ENCODE measurements at places on chromosomes 16 and 17.

- no peaks in the 10 kb centered on the region for H3K36me3 ChIP-seq
- H3K27ac ChIP-seq = no peak overlapping the region
- no peaks in the 10 kb centered on the region for H3K27me3 ChIP-seq
- no peak for DNase-seq
Observed at GRCh38 chr16:55699616-55700015, 43.8 kb downstream of the SLC6A2 start.

DNA sequence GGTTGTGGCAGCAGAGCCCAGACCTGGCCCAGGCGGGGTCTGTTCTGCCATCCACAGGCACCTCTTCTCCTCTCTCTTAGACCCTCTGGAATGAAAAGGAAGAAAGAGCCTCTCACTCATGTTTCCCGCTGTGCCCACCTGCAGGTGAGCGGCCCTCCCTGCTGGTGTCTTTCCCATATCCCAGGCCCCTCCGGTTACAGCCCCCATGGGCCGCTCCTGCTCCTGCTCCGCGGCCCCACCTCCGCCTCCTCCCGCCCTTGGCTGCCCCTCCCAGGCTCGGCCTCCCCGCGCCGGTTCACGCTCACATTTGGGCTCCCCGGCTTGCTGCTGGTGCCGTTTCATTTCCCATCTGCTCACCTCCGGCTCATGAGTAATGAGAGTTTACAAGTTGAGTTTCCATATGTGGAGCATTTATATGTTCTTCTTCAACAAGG lies 98.7 kb upstream of the SDK2 start:
- no peak for DNase-seq
- H3K4me3 ChIP-seq = no peak overlapping the region
- no peaks in the 10 kb centered on the region for H3K36me3 ChIP-seq
- no peaks in the 10 kb centered on the region for H3K4me1 ChIP-seq
- no peak overlapping the region for H3K27ac ChIP-seq

DNA sequence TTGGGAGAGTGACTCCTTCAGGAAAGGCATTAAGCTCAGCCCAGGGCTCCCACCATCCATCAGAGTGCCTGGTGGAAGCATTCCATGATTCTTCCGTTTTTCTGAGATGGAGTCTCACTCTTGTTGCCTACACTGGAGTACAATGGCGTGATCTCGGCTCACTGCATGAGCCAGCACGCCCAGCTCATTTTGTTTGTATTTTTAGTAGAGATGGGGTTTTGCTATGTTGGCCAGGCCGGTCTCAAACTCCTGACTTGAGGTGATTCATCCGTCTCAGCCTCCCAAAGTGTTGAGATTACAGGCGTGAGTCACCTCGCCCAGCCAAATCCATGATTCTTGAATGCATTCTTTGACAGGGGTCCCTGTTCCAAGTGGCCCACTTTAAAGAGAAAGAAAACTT lies 23.1 kb downstream of the MIS12 start:
- H3K36me3 ChIP-seq = no peaks in the 10 kb centered on the region
- DNase-seq = no peak
- H3K4me1 ChIP-seq = no peaks in the 10 kb centered on the region
- no peaks in the 10 kb centered on the region for H3K27me3 ChIP-seq
- H3K27ac ChIP-seq = no peak overlapping the region

GRCh38 chr17:2893422-2893914 lies 97.2 kb downstream of the RAP1GAP2 start:
- H3K27me3 ChIP-seq = peaks cover 33% of the 10 kb centered on the region
- H3K4me1 ChIP-seq = no peaks in the 10 kb centered on the region
- H3K36me3 ChIP-seq = no peaks in the 10 kb centered on the region
- DNase-seq = no peak
- H3K27ac ChIP-seq = no peak overlapping the region
- H3K4me3 ChIP-seq = no peak overlapping the region

DNA sequence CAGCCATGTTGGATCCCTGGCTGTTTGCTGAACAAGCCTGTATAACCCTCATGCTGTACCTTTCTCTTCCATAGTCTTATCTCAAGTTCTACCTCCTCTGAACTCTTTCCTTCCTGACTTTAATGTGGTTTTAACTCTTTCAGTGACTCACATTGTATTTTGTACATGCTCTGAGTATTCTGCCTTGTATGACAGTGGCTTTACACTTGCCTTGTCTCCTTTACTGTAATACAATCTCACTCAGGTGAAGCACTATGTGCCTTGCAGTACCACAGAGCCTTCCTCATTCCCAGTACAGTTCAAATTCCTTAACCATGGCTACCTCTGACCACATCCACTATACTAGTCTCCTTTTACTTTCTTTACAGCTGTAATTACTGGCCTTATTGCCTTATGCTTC lies 14.1 kb downstream of the PSMD11 start:
- no peak overlapping the region for H3K4me3 ChIP-seq
- peaks cover 23% of the 10 kb centered on the region for H3K36me3 ChIP-seq
- no peaks in the 10 kb centered on the region for H3K27me3 ChIP-seq
- DNase-seq = no peak
- H3K27ac ChIP-seq = no peak overlapping the region

- 0 out of 2 replicates have a peak, but pooled peaks cover 4% of the 10 kb centered on the region for H3K4me1 ChIP-seq
- no peak overlapping the region for H3K27ac ChIP-seq
- H3K4me3 ChIP-seq = no peak overlapping the region
- peaks cover 86% of the 10 kb centered on the region for H3K27me3 ChIP-seq
Observed at GRCh38 chr17:63479495-63480184, 2.8 kb downstream of the ACE start.

DNA sequence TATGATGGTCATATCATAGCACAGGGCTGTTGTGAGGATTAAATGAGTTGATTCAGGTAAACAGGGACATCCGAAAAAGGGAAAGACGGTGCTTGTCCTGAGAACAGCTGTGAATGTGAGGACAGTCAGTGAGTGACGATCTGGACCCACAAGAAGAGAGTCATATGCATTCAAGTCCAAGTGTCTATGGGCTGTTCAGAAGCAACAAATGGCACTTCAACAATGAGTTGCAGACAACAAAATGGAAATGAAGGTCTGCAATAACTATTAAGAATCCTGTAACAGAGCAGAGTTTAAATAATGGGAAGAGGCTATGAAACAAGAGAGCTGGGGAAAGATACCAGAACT lies 100.3 kb downstream of the ADCY9 start:
- H3K4me3 ChIP-seq = no peak overlapping the region
- no peaks in the 10 kb centered on the region for H3K4me1 ChIP-seq
- no peaks in the 10 kb centered on the region for H3K36me3 ChIP-seq
- peaks cover 19% of the 10 kb centered on the region for H3K27me3 ChIP-seq
- DNase-seq = no peak

DNA sequence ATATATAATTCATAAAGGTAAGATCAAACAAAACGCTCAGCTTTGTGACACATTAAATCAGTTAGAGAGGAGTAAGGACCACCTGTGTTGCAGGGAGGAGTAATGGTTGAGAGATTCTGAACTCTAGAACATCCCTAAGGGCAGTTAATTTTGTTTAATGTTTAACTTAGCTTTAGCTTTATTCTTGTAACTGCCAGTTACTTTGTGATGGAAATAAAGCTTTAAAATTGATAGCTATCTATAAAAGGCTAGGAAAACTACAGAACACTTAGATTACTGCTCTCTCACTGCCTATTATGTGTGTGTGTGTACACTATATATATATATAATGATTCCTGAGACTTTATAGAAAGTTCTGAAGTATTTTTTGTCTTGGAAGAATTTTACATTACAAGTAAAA lies 37.8 kb downstream of the PTRH2 start:
- no peaks in the 10 kb centered on the region for H3K27me3 ChIP-seq
- DNase-seq = no peak
- peaks cover 44% of the 10 kb centered on the region for H3K36me3 ChIP-seq
- H3K4me3 ChIP-seq = no peak overlapping the region
- no peaks in the 10 kb centered on the region for H3K4me1 ChIP-seq
- H3K27ac ChIP-seq = no peak overlapping the region

GRCh38 chr16:21284414-21284813 lies 6.3 kb upstream of the CRYM start:
- no peak overlapping the region for H3K27ac ChIP-seq
- no peaks in the 10 kb centered on the region for H3K27me3 ChIP-seq

- no peak for DNase-seq
- no peaks in the 10 kb centered on the region for H3K27me3 ChIP-seq
- H3K4me1 ChIP-seq = peaks cover 21% of the 10 kb centered on the region
- no peaks in the 10 kb centered on the region for H3K36me3 ChIP-seq
Observed at GRCh38 chr17:77345260-77345910, 204.6 kb downstream of the SEC14L1 start.

DNA sequence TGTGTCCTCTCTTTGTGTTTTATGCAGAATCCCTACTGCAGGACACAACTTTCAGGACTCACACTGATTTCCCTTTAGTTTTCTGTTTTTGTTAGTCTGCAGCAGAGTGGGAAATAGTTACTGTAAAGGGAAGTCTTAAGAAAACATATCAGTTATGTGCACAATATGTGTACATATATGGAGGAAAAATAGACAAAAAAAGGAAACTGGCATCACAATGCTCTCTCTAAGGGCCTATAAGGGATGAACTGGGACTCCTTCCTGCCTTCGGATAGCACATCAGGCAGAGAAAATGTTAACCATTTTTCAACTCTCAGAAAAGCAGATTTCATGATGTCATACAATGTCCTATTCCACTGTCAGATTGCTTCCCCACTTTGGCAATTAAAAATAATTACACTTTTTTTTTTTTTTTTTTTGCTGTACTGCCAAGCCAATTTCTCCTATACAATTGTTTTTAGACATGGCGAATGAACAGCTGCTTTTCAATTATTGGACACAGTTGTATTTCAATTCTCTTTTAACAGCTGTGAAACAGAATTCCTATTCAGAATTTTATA lies 112.5 kb upstream of the KCNJ16 start:
- no peaks in the 10 kb centered on the region for H3K4me1 ChIP-seq
- H3K36me3 ChIP-seq = no peaks in the 10 kb centered on the region
- H3K27ac ChIP-seq = no peak overlapping the region
- H3K27me3 ChIP-seq = no peaks in the 10 kb centered on the region

GRCh38 chr17:55427587-55427882 lies 5.9 kb upstream of the MMD start:
- no peak overlapping the region for H3K4me3 ChIP-seq
- no peaks in the 10 kb centered on the region for H3K27me3 ChIP-seq
- H3K4me1 ChIP-seq = 0 out of 2 replicates have a peak, but pooled peaks cover 6% of the 10 kb centered on the region
- H3K27ac ChIP-seq = no peak overlapping the region
- no peak for DNase-seq

GRCh38 chr17:28749516-28750177 lies 5.8 kb downstream of the TRAF4 start:
- H3K4me3 ChIP-seq = no peak overlapping the region
- no peaks in the 10 kb centered on the region for H3K27me3 ChIP-seq
- H3K4me1 ChIP-seq = peaks cover 6% of the 10 kb centered on the region
- no peak overlapping the region for H3K27ac ChIP-seq
- no peak for DNase-seq

- no peak for DNase-seq
- H3K27ac ChIP-seq = no peak overlapping the region
- H3K27me3 ChIP-seq = no peaks in the 10 kb centered on the region
- no peaks in the 10 kb centered on the region for H3K36me3 ChIP-seq
Observed at GRCh38 chr17:60745544-60745943, 67.9 kb downstream of the BCAS3 start.

DNA sequence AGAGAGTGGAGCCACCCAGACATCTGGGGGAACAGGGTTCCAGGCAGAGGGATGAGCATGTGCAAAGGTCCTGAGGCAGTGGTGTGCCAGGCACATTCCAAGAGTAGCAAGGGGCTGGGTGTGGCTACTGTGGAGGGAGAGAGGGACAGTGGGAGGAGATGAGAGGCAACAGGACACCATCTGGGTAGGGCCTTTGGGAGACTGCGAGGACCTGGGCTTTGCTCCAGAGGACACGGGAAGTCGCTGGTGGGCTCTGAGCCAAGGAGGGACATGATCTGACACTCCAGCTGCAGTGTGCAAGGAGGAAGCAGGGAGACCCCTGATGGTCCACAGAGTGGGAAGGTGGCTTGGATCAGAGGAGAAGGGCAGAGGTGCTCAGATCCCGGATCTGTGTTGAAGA lies 56.7 kb upstream of the MED9 start:
- H3K4me3 ChIP-seq = no peak overlapping the region
- H3K27me3 ChIP-seq = 0 out of 2 replicates have a peak, but pooled peaks cover 8% of the 10 kb centered on the region
- no peaks in the 10 kb centered on the region for H3K36me3 ChIP-seq
- DNase-seq = no peak
- no peaks in the 10 kb centered on the region for H3K4me1 ChIP-seq

DNA sequence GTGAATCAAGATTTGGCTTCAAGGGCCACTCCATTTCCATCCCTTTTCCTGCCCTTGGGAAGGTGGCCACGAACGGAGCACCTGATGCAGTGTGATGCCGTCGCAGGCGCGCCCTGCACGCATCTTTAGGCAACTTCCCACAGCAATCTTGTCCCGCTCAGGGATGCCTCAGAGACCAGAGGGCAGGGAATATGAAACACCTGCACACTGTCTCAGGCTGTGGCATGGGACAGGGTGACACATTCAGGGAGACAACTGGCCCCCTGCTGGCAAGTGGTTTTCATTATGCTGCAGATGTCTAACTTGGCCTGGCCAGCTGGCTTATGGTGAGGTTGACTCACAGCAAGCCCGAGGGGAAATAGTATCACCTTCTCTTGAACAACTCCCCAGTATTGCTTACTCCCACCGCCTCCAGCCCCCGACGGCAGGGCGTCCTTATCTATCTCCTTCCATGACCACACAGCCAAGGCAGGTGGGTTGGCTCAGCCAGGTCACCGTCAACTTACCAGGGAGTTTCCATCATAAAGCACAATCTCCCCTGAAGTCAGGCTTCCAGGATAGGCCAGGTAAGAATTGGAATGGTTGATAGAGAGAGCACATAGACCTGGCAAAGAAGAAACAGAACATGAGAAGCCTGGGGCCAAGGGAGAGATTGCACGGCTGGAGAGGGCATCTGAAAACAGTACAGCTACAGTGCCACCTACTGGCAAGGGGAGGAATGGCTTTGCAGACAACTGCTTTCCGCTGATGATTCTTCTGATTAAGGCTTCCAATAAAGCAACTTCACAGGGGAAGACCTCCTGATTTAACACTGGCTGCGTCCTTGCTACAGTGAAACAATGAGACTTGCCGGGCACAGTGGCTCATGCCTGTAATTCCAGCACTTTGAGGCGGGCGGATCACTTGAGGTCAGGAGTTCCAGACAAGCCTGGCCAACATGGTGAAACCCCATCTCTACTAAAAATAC lies 21.1 kb downstream of the WIPI1 start:
- H3K27ac ChIP-seq = peak overlapping the region; percentile 98
- H3K4me1 ChIP-seq = peaks cover 50% of the 10 kb centered on the region
- DNase-seq = peak; percentile 82

DNA sequence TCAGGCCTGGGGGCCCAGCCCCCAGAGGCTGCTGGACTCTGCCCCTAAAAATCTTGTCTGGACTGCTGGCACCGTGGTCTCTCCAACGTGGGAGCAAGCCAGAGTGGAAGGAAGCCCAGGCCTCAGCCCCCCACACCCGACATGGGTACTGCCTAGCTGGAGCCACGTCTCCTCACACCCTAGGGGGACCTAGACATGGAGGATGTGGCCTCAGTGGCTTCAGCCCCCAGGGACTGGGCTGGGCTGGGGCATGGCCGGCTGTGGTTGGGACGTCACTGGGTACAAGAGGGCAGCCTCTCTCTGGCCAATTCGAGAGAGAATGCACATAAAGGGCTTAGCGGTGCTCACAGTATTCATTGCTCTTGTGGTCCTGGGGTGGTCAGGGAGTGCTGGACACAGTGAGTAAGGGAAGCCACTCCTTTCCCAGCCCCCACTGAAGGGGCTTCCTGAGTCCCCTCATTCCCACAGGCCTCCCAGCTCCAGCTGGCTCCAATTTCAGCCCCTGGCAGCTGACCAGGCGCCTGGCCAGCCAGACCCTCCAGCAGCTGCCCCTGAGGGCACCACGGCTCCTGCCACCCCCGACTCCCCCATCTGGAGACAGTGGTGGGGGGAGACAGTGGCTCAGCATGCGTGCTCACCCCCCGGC lies 1.1 kb downstream of the CDH15 start:
- no peak overlapping the region for H3K27ac ChIP-seq
- H3K4me1 ChIP-seq = no peaks in the 10 kb centered on the region
- DNase-seq = no peak
- no peaks in the 10 kb centered on the region for H3K36me3 ChIP-seq
- H3K4me3 ChIP-seq = no peak overlapping the region

Data from MM.1S (cell line).